Activated CD4-positive, CD25-positive, alpha-beta regulatory T cell (primary cell): ENCODE measurements at places on chromosomes 5 and 9.

DNA sequence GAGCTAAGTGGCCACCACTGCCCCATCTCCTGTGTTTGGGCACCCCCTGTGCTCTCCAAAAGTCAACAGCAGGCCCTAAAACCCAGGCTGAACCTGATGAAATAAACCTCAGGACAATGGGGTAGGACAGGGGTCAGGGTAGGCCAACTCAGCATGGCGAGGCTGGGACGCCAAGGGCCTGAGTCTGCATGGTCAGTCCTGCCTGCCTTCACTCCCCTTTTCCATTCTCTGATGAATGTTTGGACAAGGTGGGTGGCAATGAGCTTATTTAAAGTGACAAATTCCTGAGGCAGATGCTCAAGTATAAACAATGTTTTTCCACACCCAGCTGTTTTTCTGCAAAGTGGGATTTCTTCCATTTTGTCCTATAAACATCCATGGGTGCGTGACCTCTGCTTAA is 47.2 kb upstream of the CXCL14 start:
- no peak for DNase-seq

GRCh38 chr5:141850244-141850768 is 27.9 kb downstream of the PCDH1 start:
- DNase-seq = peak; percentile 21

GRCh38 chr9:11319538-11319937 is 706.7 kb upstream of the PTPRD start:
- no peak for DNase-seq

DNA sequence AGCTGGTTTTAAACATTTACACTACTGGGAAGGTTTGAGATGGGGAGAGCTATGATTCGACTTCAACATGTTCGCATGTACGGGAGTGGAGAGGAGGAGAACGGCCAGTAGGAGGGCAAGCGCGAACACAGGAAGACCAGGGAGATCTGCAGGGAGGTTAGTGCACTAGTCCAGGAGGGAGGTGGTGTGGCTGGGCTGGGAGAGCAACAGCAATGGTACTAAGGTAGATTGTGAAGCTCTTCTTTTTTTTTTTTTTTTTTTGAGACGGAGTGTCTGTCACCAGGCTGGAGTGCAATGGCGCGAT is 16.6 kb downstream of the IER5L start:
- DNase-seq = no peak

DNA sequence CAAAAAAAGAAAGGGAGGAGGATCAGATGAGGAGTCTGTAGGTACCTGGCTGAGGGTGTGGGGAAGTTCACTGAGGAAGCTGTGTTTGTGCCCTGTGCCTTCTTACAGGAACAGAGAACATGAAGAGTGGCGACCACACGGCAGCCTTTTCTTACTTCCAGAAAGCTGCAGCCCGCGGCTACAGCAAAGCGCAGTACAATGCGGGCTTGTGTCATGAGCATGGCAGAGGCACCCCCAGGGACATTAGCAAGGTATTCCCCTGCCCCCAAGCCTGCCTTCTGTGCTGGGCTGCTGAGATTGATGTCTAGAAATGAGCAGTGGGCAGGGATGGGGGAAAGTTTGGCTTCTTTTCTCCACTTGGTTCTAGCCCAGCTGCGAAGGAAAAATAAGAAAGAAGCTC is 9.5 kb downstream of the DELE1 start:
- DNase-seq = no peak

- no peak for DNase-seq
Measured at GRCh38 chr5:112634166-112634565, 103.5 kb upstream of the APC start.

GRCh38 chr5:126137891-126138280 is 285.3 kb upstream of the GRAMD2B start:
- no peak for DNase-seq

DNA sequence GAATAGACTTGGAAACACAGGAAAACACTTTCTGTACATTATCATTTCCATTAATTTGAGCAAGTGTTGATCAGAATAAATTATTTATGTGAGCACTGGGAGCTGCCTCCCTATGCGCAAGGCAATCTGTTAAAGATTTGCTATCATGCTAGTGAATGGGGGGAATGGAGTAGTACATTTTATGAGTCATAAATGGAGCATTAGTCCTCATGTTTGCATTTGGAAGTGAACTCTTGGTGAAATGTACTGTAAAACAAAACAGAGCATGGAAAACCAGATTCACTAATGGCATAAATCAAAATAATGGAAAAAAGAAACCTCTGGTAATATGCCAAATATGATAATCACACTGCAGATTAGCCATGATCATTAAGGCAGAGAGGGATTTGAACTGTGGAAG is 40.5 kb upstream of the TMC1 start:
- DNase-seq = no peak

DNA sequence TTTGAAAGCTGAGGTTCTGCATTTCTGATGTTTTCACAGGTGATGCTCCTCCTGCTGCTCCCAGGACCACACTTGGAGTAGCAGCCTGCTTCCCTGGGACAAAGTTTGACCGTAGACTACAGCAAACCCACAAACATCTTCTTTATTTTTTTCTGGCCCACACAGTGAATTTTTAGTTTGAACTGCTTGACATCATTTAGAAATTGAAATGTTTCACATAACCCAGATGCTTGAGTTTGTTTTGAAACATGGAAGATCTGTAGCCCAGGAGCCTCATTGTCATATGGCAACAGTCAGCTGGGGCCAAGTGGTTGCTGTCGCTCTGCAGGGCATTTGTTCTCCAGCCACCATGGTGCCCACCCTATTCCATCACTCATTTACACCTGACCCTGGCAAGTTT is 8.4 kb downstream of the SH3TC2 start:
- DNase-seq = no peak

DNA sequence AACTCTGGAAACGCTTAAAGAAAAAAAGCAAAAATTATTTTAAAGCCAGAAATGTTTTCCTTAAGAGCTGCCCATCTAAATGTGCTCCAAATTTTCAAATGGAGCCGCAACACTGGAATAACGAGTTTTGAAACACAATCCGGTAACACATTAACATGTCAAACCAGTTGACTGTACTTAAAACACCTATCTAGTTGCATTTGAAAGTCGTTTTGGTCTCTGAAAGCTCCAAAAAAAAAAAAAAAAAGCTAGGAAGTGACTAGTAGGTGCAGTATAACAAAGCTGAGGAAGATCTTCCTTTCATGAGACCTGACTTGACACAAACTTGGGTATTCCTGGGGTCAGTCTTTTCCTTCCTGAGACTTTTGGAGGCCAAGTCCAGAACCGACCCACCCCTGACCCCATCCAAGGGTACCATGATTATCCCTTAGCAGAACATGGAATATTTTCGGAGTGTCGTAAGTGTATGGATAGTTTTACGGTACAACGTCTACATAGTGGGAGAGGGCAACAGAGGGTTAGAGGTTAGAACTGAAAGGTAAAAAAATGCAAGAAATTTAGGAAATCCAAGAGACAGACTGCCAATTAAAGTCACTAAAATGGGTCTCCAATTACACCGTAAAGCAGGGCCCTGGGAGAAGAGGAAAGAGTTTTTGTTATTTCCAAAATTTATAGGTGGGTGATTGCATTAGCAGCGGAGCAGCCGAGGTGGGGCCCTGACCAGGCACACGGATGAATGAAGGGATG is 812 bp downstream of the CETN3 start:
- no peak for DNase-seq

- DNase-seq = no peak
Measured at GRCh38 chr5:96232602-96233001, 200.4 kb downstream of the PCSK1 start.

DNA sequence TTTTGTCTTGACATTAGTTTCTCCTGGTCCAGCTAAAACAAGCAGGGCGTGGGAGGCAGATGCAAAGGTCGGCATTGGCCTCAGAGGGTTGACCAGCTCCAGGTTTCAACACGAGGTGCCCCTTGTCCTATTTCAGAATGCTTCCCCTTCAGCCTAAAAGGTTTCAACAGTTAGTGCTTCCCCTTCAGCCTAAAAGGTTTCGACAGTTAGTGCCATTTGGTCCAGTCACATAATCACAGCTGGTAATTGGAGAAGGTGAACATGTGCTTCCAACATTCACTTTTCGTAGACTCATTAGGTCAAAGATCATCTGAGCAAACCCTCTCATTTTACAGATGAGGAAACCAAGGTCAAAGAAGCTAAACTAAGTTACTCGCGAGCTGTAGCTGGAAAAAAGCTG is 270.3 kb upstream of the MAP3K1 start:
- DNase-seq = no peak

DNA sequence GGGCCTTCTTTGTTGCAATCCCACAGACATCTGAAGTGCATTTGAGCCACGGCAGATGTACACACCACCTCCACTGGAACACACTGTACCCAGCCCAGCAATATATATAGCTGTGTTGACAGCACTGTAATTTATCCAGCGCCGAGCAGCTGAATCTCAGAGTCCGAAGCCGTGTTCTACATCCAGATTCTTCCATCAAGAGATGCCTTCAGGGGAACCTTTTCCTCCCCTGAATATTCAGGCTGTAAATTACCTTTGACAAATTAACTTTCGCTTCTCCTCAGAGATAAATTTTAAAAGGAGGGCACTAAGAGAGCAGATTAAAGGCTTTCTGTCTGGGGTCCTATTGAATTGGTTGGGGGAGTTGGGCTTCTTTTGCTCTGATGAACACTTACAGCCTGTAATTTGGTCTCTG is 76.4 kb downstream of the ROR2 start:
- no peak for DNase-seq

DNA sequence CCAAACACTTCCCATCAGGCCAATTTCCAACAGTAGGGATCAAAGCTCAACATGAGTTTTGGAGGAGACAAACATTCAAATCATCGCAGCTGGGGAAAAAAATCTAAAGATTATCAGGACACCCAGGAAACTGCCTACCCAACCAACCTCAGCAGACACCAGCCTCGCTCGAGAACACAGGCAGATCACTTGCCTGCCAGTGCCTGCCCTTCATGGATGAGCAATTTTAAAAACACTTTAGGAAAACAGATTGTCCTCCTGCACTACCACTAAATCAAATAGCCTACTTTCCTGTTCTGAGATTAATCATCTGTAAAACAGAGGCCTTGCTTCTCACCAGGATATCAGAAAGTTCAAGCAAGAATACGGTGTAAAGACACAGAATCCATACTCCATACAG is 14.7 kb upstream of the TMEM174 start:
- DNase-seq = no peak

GRCh38 chr5:14395411-14395810 is 186.2 kb upstream of the OTULINL start:
- no peak for DNase-seq

DNA sequence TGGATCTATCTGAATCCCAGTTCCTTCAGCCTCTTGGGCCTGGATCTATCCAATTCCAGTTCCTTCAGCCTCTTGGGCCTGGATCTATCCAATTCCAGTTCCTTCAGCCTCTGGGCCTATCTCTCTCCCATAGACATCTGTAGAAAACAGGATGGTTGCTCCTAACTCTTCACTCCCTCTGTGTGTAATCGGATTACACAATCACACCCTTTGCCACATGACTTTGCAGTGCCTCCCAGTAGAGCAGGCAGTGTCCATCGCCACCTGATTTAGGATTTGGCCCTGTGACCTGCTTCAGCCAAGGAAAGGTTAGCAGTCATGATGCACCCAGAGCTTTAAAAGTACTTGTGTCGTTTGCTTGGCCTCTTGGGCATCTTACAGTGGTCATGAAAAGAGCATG is 56.7 kb downstream of the LHX2 start:
- DNase-seq = no peak

DNA sequence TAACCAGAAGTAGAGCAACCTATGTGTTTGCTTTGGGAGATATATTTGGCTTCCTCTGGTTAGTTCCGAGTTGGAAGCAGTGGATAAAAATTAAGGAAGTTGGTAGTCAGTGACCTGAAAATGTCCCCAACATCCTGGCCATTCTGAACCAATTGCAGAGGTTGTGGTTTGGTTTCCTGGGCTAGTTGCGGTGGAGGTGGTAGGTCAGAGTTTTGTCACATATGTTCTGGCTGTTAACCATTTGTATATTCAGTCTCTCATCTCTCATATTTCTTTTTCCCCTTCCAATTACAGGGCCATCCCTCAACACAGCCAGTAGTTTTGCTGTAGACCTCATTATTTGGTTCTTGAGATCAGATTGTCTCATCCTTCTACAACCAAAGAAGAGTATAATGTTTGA is 1026.9 kb downstream of the PTPRD start:
- no peak for DNase-seq

GRCh38 chr5:177545487-177546257 is 8.7 kb downstream of the FAM193B start:
- DNase-seq = no peak

DNA sequence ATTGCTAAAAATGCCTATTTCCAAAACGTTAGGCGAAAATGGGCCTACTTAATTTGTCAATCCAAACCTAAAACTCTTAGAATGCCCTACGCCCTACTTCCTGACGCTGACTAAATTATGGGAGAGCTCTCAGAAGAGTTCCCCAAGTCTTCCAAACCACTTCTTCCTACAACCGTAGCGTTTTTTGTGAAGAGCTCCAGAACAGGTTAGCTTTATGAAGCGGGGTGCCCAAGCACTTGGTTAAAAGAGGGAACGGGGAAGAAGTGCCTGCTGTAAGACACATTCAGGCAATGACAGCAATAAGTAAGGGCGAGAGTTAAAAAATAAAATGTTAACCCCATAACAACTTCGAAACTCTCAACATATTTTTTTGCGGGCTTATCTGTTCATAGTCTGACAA is 2.8 kb downstream of the ELAVL2 start:
- DNase-seq = no peak

DNA sequence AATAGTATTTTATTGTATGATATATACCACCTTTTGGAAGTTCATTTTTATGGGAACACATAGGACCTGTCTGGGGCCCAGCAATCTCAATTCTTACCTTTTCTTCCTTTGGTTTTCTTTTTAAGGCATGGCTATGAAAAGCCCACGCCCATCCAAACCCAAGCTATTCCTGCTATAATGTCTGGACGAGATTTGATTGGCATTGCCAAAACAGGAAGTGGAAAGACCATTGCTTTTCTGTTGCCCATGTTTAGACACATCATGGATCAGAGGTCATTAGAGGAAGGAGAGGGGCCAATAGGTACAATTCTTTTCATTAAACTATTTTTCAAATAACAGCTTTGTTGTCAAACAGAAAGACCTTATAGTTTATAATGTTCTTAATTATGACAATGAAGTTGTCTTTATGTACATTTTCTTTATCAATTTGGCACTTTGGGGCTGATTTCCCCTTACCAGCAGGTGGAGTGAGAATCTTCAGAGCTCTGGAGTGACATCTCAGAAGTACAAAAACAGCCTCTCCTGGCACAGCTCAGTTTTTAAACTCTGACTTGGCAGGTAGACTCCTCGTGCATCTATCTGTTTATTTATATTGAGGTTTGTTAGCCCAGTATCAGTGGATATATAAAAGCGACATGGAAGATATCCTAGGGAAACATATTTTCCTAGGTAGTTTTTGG is 25.8 kb downstream of the DDX46 start:
- no peak for DNase-seq

DNA sequence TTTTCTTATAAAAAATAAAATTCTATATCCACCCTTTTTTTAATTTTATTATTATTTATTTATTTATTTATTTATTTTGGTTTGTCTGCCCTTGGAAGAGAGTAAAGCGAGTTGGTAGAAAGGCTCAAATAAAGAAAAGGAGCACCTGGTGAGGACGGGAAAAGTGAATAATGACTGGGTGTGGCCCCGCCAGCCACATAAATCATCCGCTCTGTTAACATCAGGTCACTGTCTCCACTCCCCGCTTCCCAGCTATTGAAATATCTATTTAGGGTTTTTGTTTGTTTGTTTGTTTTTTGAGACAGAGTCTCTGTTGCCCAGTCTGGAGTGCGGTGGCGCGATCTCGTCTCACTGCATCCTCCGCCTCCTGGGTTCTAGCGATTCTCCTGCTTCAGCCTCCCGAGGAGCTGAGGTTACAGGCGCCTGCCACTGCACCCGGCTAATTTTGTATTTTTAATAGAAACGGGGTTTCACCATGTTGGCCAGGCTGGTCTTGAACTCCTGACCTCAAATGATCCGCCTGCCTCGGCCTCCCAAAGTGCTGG is 844 bp downstream of the POLR3G start:
- no peak for DNase-seq
